ENCODE measurements at places on chromosomes 4 and X. TPM values are rescaled to one million over a fixed set of nuclear protein-coding genes. Genes with fewer than 3 reads are reported as not detected.

ARMCX4 gene
- 0.71 TPM for polyA plus RNA-seq

FHIP1A gene
- 0.93 TPM for polyA plus RNA-seq

PNMA5 gene
- not detected for polyA plus RNA-seq

BGN gene
- 0.12 TPM for polyA plus RNA-seq

GAGE2A gene
- not detected for polyA plus RNA-seq

MAGEC3 gene
- not detected for polyA plus RNA-seq

TSPAN7 gene
- 0.32 TPM for polyA plus RNA-seq

PNMA3 gene
- 0.01 TPM for polyA plus RNA-seq

CXCL13 gene
- not detected for polyA plus RNA-seq

MAGEB10 gene
- polyA plus RNA-seq = not detected

APOOL gene
- polyA plus RNA-seq = 2.8 TPM

Measured in foreskin keratinocyte (primary cell).